Activated CD4-positive, alpha-beta memory T cell treated with anti-CD3 and anti-CD28 coated beads, Interleukin-2, amount 10 ng/mL, durations not matched to agents 7 days and 5 days (primary cell): ENCODE measurements at places on chromosomes 2 and 18.

GRCh38 chr2:49950646-49951045 is 796.3 kb upstream of the FSHR start:
- no peak for DNase-seq

- peak; percentile 72 for DNase-seq
Measured at GRCh38 chr2:45643543-45644542, 7.6 kb upstream of the PRKCE start.

- DNase-seq = no peak
Measured at GRCh38 chr2:164478205-164478604, 143.1 kb downstream of the GRB14 start.

GRCh38 chr18:78071776-78072175 is 822.1 kb downstream of the GALR1 start:
- no peak for DNase-seq

DNA sequence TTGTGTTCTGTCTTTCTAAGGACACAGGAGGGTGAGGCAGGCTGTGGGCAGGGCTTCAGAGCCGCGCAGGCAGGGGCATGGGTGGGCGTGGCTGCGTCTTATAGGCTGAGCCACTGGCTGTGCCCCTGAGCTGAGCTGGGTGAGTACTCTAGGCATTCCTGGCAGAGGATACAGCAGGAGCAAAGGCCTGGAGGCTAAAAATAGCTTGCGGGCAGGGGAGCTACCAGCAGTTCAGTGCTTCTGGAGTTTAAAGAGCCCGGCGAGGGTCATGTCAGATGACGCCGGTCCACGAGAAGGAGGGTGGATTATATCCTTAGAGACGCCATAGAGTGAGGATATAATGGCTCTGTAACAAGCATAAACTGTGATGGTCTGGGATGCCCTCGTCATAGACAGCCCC is 31.5 kb upstream of the PDIA6 start:
- DNase-seq = no peak

DNA sequence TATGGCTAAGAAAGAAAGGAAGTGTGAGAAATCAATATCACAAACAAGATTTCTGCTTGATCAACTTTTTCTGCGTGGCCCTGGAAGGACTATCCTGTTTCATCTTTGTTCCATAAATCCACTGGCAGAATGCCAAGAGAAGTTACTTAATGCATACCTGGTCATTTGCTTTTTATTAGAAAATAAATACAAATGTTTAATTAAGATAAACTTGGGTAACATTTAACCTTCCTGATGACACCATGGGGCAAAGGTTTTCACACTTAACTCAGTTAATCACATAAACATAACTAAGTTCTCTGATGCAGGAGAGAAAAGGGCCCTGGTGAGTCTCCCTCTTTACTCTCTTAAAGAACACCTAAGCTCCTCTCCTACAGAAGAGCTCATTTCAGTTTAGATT is 203.3 kb downstream of the AFF3 start:
- no peak for DNase-seq

DNA sequence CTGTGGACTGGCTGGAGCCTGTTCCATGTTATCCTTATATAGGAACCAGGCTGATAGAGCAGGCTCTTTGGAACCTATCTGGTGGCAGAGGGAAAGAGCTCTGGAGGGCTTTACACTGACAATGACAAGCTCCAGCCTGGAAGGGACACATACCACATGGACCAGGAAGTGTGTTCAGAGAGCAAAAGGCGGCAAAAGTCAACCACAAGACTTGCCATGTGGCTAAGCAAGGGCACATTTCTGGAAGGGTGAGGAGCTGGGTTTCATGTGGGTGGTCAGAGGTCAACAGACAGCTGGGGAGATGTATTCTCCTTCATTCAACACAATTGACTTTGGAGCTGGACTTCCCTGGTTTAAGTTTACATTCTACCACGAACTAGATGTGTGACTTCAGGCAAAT is 325.2 kb downstream of the DYSF start:
- no peak for DNase-seq

- DNase-seq = no peak
Measured at GRCh38 chr18:78154444-78154843, 825.2 kb upstream of the SALL3 start.

DNA sequence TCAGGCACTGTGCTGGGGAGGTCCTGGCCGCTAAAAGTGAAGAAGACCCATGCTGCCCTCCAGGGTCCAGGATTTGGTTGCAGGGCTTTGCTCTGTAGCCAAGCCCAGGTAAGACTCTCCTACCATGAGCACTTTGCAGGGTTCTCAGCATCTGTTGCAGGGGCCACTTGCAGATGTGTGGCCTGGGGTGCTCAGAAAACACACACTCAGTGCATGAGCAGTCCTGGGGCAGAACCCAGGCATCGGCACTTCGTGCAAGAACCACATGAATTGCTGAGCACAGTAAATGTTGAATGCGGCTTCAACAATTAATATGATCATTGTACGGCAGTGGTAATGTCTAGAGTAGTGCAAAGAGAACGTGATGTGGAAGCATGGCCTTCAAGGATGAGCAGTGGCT is 98.5 kb upstream of the SMIM21 start:
- DNase-seq = no peak

GRCh38 chr2:37782155-37782673 is 110.8 kb upstream of the CDC42EP3 start:
- DNase-seq = no peak

- DNase-seq = no peak
Measured at GRCh38 chr2:168434146-168434545, 21.9 kb upstream of the CERS6 start.

DNA sequence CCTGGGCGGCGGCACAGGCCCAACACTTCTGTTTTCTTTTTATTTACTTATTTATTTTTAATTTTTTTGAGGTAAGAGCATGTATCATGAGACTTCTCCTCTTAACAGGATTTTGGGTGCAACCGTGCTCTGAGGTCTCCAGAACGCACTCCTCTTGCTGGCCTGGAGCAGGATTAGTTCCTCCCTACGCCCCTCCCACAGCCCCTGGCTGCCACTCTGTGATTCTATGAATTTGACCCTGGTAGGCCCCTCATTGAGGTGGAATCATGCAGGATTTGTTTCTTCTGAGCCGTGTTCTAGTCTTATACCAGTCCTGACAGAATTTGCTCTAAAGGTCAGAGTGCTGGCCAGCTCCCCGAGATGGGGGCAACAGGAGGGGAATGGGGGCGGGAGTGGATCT is 106.5 kb upstream of the HS6ST1 start:
- no peak for DNase-seq

DNA sequence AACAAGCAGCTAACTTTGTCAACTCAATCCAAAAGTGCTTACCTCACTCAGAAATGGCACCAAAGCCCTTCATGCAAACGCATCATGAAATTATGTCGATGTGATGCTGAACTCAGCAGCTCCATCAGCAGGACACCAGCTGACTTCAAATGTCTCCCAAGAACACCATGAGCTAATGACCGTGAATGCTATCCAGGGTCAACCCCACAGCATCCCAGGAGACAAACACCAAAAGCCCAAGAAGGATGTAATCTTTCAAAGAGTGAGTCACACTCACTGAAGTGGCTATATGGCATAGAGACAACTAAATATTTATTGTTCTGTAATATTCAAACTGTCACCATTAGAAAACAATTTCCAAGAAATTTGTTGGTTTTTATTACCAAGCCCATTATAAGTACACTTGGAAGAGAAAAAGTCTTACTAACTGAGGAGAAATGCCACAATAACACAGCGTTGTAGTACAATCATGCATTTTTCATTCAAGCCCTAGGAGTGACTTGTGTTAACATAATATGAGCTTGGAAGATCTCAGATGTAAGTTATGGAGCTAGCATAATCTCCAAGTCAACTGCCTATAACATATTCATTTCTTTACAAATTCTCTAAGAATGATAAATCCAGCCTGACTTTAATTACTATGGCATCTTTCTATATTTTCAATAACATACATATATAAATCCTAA is 165.0 kb upstream of the CCDC68 start:
- DNase-seq = no peak

- DNase-seq = no peak
Measured at GRCh38 chr18:55265984-55266383, 306.7 kb upstream of the CCDC68 start.

DNA sequence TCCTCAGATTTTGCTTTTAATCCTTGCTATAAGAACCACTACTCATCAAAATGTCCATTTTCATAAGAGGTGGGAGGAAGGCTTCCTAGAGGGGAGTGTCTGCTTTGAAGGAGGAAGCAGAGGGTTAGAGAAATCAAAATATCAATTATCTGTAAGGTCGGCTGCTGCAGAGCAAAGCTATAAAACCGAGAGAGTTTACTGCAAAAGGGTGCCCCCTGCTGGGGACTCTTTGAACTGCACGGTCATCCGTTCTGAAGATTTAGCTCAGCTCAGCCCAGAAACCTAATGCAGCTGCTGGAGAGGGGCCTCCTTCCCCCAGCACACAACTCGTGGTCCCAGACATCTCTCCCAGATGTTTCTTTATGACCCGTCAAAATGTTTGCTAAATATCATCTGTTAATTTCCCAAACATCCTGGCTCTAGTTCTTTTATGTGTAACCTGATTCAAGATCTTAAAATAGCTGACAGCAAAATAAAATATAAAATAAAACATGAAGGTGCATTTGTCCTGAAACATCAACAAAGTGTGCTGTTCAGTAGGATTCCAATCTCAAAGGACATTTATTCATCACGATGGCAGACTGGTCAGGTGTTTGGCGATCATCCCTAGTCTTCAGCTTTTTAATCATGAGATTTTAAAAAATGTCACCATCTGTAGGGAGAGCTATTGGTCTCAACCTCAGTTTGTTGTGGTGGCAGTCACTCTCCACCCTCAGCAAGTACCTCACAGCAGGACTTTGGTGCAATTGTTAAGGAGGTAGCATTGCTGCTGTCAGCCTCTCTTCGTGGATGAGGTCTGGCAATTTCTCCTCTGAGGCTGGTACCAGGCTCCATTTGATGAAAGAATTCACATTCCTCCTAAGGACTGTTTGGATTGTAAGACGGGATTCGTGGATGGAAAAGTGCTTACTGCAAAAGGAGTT is 185.9 kb downstream of the MTX2 start:
- peak; percentile 79 for DNase-seq

GRCh38 chr18:74382481-74383017 is 66.9 kb downstream of the C18orf63 start:
- no peak for DNase-seq

DNA sequence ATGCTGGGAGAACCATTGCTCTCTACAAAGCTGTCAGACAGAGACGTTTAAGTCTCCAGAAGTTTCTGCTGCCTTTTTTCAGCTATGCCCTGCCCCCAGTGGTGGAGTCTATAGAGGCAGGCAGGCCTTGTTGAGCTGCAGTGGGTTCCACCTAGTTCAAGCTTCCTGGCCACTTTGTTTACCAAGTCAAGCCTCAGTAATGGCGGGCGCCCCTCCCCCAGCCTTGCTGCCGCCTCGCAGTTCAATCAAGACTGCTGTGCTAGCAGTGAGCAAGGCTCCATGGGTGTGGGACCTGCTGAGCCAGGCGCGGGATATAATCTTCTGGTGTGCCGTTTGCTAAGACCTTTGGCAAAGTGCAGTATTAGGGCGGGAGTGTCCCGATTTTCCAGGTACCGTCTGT is 52.7 kb upstream of the SCYGR2 start:
- DNase-seq = peak; percentile 19

DNA sequence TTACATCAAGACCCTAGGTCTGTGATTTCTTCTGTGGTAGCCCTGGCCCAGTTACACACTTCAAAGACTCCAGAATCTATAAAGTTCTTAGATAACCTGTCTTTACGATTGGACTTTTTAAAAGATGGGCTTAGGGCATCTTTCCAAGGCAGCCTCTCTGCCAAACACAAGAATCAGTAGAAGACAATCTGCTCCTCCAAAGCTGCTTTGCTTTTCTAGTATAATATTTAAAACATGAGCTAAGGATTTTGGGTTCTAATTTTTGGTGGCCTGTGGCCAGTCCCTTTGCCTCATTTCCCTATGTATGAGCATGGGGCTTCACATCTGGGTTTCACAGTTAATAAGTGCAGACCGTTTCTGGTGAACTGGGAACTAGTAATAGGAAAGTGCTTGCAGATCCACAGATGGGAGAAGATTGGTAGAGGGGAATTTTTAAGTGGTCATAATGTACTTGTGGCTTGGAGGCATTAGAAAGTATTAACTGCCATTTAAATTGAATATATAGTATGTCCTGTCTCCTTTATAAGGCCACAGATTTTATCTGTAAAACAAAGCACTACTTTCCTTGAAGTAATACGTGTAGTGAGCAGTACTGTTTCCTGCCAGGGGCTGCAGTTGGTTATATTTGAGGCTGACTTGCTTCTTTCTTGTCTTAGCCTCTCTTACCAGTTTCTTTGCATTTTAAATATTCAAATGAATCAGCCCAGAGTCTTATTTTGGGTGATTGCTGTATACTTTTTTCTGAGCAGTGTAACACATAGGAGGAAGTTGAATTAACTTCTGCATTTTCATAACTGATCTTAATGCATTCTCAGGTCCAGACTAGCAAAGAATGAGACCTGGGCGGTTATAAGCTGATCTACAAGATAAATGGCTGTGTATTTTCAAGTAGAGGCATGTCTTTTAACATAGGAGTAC is 1.5 kb downstream of the ARPC2 start:
- DNase-seq = peak; percentile 62

- DNase-seq = no peak
Measured at GRCh38 chr2:169080250-169081069, 11.1 kb downstream of the DHRS9 start.

DNA sequence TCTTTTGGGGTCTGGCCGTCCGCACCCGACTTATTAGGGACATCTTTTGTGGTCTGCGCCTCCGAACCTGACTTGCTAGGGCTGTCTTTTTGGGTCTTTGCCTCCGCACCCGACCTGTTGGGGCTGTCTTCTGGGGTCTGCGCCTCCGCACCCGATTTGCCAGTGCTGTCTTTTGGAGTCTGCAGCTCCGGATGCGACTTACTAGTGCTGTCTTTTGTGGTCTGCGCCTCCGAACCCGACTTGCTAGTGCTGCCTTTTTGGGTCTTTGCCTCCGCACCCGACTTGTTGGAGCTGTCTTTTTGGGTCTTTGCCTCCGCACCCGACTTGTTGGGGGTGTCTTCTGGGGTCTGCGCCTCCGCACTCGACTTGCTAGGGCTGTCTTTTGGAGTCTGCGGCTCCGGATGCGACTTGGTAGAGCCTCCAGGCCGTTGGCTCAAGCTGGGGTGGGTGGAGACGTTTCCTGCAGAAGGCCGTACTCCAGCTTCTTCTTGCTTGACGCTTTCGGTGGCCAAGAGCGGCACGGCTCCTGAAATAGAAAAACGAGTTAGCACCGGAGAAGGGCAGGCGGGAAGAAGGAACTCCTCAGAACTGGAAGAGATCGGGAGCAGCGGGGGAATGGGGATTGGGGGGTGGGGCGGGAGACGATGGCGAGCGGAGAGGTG is 498 bp downstream of the TGOLN2 start:
- peak; percentile 75 for DNase-seq

- DNase-seq = no peak
Measured at GRCh38 chr2:19158211-19158610, 200.2 kb downstream of the OSR1 start.

- no peak for DNase-seq
Measured at GRCh38 chr18:67581178-67581577, 64.7 kb upstream of the DSEL start.
